Sigmoid colon (tissue), 7 donors: ENCODE measurements at places on chromosomes 7 and 10. TPM values are rescaled to one million over a fixed set of nuclear protein-coding genes. Genes with fewer than 3 reads are reported as not detected.

GRCh38 chr10:27527666-27528295, 23.7 kb downstream of the RAB18 start:
- no peak for DNase-seq

DNA sequence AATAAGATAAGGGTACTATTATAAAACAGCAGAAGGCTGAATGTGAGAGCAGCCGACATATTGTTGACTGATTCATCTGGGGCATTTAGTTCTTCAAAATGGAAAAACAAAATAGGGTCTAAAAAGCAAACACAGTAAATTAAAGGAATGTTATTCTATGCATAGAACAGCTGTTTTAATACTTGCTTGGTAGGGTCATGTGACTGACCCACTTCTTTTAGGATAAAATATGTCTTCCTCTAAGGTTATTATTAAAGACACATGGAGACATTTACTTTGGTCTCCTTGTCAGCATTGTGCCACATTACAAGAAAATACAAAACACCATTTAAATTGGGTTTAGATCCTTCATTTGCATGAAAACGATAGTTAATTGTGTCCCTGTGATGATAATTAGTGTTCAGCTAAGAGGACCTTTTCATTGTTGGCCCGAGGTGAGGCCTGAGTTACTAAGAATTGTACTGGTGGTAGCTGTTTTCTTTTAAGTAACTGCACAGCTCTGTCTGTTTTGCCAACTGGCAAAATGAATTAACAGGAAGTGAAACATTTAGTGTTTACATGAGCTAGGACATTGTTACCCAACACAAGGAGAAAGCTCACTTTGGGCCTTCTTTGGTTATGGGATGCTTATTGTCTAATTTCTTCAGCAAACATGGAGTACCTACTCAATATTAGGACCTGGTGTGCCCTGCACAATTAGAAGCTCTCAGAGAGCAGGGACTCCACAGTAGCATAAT, 764.4 kb downstream of the LRMDA start:
- no peak for DNase-seq

DNA sequence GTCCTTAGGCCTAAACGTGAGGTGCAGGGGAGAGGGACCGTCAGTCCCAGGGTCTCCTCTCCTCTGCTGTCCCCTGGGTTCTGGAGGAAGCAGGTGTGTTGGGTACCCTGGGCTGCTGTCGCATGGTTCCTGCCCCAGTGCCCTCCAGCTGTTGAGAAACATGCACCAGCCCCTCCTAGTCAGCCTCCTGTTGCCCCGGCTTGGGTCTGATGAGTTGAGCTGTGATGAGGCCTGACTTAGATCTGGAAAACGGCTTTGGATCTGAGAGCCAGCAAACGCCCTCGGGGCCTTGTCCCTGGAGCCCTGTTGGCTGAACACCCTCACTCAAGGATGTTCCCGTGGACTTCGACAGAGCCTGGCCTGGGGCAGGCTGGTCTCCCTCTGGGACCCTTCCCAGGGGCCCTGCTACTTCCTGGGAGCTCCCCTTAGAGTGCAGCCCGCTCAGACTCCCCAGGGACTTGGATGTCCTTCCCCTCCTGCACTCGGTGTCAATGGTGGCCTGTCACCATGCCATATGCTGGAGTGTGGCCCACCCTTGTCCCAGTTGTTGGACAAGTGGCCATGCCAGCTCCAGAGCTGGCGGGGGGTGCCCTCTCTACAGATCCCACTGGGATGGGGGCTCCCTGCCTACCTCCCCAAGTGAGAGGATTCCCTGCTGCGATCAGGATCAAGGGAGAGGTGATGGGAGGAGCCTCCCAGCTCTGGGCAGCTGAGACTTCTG, 12.3 kb downstream of the ZNF316 start:
- peak; percentile 60 for DNase-seq

DNA sequence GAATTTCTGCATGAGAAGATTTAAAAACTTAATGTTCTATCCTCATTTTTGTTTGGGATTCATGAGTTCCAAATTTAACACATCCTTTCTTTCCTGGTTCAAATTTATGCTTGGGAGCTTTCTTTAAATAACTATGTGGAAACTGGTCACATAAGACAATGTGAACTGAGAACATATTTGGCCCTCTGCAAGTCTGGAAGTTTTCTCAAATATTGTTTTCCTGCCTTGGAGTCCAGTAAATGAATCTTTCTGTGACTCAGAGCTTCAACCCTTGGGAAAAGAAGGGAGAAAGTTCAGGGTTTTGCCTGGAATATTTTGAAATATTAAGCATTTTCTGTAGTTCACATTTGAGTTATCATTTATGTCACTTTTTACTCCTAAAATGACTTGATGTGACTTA, 559.0 kb upstream of the NRP1 start:
- no peak for DNase-seq

DNA sequence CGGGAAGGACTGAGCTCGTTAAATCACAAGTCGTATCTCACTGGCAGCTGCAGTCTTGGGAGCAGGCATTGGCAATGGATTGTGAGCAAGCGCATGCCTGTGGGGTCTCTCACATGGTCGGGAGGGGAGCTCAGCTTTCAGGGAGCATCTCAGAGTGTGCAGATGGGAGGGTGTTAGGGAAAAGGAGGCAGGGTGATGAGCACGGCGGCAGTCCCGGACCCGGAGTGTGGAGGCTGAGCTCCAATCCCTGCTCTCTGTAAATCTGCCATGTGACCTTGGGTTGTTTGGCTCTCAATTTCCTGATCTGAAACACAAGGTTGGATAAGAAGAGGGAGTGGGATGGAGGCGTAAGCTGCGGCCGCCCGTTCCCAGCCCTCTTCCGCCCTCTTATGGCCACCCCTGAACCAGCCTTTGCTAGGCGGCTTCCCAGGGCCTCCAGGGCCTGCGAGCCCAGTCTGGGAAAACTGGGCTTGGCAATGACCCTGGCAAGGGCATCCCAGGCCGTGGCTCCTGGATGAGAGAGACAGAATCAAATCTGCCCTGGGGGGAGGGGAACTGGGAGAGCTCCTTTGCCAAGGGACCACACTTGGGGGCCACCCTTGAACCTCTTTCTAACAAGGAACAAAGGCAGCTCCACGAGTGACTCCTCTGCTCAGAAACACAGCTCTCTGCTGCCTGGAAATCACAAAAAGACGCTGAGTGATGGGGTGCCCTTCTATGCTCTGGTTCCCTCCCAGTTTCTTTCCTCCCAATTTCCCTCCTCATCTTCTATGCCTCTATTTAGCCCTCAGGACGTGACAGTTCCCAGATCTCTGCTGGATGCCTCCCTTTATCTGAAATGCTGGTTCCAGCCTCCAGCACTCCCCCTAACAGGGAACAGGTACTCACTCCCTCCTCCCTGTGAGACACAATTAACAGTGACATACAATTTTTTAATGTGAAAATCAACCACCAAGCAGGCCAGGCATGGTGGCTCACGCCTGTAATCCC, 41.7 kb upstream of the LOXL4 start:
- peak; percentile 86 for DNase-seq

DNA sequence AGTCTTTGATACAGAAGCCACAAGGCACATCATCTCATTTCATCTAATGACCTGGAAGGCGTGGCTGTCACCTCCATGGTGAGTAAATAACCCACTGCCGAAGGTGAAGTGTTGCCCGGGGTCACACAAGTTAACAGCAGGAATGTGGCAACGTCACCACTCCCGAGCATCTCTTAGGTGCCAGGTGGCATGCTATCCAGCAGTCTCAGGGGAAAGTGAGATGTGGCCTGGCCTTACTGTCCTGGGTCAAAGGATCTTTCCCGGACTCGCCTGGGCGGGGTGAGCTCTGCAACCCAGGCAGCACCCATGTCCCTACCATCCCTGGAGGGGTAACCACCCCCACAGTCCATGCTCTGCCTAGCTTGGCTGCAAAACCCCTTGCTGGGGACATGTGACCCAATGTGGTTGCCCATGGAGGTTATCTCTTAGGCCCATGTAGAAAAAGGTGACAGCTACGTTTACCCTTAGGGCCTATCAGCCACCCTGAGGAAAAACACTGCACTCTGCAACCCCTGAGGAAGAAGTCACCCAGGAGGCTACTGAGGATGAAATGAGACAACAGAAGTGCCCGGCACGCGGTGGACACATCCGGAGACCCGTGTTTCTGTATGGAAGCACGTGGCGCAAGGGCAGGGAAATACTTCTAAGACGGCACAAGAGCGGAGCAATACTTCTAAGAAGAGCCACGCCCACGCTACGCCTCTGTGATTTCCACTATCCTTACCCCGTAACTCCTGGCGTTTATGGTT, 52.0 kb downstream of the BAIAP2L1 start:
- DNase-seq = no peak

Gene C10orf53
- not detected for total RNA-seq

DNA sequence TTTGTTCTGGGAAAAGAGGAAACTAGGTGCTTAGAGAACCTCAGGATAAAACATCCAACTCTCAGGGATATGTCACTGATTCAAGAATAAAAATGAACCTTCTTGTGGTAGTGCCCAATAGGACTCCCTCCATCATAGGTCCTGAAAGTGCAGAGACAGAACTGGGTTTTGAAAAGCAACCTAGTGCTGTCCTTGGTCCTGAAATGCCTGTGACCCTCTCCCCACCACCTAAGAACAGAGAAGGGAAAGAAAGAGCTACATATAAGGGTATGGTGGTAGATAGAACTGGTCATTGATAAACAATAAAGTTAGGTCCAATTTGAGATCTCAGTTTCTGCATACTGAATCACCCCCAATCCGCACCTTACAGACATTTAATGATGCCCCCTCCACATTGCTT, 953.3 kb downstream of the XPNPEP1 start:
- no peak for DNase-seq

DNA sequence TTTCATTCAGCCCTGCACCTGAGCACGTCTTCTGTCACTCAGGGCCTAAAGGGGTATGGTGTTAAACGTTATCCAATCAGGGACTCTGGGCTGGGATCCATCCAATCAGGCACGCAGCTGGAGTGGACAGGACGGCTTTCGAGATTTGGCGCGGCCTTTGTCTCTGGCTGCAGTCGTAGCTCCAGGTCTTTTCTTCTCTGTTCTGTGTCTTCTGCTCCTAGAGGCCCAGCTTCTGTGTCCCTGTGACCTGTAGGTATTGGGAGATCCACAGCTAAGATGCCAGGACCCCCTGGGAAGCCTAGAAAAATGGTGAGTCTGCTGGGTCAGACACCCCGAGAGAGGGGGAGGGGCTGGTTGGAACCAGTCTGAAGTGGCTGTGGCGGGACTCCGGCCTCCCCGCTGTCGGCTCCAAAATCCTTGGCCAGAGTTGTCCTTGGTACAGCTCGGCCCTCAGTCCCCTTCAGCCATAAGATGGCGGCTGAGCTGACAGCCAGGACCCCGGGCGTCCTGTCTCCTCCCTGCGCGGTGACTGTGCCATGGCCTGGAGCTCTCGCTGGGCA, 11.7 kb upstream of the ZNF680 start:
- DNase-seq = no peak

Gene FKBP9
- total RNA-seq = 161 TPM

- DNase-seq = no peak
Observed at GRCh38 chr7:19094598-19095352, 22.7 kb downstream of the TWIST1 start.

Gene SDK1
- 23.0 TPM for total RNA-seq

DNA sequence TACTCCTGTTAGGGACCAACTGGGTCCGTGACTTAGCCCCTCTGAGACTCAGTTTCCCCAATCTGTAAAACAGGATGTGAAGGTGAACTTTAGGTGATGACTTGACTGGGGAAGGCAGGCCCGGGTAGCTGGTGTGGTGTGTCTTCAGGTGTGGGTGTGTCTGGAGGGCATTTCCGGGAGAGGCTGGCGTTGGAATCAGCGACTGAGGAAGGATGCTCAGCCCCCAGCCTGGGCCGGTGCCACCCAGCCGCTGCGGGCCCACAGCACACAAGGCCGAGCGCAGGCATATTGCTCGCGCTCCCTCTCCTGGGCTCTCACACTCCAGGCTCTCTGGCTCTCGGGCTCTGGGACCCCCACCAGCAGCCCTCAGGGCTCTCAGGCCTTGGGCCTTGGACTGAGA, 31.7 kb upstream of the CNPY1 start:
- no peak for DNase-seq

DNA sequence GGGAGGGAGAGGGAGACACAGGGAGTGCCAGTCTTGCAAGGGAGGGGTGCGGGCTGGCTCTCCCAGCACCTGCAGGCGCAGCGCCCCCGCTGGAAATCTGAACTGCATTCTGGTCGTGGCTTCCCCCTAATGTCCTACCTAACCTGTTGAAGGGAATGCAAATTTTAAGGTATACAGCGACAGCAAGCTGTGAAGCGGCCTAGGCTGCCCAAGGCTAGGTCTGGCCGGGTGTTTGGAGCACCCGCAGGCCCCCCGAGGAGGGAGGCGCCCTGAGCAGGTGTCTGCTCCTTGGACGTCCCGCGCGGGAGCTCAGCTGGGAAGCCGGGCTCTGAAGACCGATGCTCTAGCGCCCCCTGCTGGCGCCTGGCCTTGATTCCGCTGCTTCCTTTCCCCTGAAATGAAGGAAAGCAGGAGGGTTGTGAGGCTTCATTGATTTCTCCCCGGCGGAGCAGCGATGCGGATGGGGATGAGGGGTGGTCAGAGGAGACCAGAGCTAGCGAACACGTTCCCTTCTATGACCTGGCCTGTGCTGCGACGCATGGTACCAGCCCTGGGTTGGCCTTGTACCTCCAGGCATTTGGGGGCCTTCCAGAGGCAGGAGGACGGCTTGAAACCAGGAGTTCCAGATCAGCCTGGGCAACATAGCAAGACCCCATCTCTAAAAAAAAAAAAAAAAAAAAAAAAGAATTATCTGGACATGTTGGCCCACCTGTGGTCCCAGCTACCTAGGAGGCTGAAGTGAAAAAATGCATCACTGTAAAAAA, 601.3 kb downstream of the GALNT17 start:
- peak; percentile 86 for DNase-seq

Gene CDHR3
- 16.1 TPM for total RNA-seq

GRCh38 chr7:50728184-50728583, 54.5 kb downstream of the GRB10 start:
- no peak for DNase-seq
